ENCODE measurements at places on chromosomes 3 and 15.

- peak; percentile 79 for DNase-seq
Observed at GRCh38 chr15:74958908-74959585, 2.5 kb upstream of the RPP25 start.

- DNase-seq: no peak
Observed at GRCh38 chr15:64600794-64601193, 140.4 kb downstream of the ZNF609 start.

- DNase-seq: no peak
Observed at GRCh38 chr3:5005367-5005766, 26.1 kb downstream of the BHLHE40 start.

- peak; percentile 34 for DNase-seq
Observed at GRCh38 chr15:45276831-45277230, 24.8 kb downstream of the SLC28A2 start.

- no peak for DNase-seq
Observed at GRCh38 chr3:184308744-184309143, 5.7 kb upstream of the EIF4G1 start.

- peak; percentile 36 for DNase-seq
Observed at GRCh38 chr15:47409600-47409999, 307.7 kb upstream of the SEMA6D start.

GRCh38 chr3:111292117-111292516 is 220.5 kb downstream of the NECTIN3 start:
- no peak for DNase-seq

DNA sequence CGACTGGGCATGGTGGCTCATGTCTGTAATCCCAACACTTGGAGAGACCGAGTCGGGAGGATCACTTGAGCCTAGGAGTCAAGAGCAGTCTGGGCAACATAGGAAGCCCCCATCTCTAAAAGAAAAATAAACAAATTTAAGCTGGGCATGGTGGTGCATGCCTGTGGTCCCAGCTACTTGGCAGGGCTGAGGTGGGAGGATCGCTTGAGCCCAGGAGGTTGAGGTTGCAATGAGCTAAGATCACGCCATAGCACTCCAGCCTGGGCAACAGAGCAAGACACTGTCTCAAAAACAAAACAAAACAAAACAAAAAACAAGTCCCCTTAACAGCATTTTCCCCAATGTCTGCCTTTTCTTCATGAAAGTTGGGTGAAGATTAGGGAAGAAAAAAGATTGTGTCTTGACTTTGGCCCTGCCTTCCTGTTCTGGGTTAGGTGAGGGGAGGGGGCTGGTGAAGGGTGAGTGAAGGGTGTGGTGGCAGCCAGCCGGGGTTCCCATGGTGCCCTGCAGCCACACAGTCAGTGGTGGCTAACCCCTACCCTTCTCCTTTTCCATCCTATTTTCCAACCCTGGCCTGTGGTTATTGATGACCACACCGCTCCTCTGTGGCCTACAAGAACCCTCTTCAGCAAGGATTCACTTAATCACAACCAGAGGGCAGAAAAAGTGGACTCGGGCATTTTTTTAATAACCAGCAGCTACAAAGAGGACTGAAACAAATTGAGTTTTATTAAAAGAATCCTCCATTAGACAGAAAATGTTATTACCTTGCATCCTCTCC is 28.4 kb upstream of the SMAD3 start:
- DNase-seq: no peak

GRCh38 chr15:47496343-47497185 is 220.7 kb upstream of the SEMA6D start:
- DNase-seq: no peak

- DNase-seq: no peak
Observed at GRCh38 chr15:86021281-86022264, 58.1 kb upstream of the AGBL1 start.

DNA sequence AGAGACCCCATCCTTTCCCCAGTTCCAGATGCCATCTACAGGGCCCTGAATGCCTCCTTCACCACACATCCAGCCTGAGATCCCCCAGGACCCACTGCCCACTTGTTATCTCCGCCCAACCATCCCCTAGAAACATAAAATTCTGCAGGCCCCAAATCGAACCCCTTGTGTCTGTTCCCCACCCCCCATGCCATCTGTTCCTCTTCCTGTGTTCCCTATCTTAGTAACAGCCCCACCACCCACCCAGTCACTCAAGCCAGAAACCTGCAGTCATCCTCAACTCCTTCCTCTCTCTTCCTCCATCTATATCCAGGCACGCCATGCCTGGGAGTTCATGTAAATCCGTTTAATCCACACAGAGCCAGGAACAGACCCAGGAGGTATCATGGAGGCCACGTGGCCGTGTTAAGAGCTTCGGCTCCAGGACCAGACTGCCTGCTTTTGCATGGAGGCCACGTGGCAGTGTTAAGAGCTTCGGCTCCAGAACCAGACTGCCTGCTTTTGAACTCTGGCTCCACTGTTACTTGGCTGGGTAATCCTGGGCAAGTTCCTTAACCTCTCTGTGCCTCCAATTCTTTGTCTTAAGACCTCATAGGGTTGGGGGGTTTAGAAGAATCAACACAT is 4.8 kb downstream of the CSRNP1 start:
- peak; percentile 68 for DNase-seq

DNA sequence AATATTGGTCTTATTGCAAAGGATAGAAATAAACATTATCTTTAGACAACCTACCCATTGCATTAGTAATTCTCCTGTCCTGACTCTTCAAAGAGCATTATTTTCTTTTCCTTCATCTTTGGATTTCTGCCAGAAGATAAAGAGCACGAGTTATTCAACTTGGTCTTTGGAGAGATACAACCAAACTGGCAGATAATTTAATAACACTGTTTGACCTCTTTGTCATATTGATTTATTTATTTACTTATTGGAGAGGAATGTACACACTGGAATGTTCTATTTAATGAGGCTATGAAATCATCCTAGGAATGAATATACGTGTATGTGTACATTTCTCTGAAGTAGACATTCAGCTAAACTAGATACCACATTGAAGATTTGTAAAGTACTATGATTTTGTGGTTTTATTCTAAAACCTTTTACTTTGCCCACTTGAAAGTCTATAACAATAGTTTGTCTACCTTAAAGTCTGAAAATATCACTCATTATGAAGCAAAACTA is 462.1 kb downstream of the C3orf38 start:
- no peak for DNase-seq

DNA sequence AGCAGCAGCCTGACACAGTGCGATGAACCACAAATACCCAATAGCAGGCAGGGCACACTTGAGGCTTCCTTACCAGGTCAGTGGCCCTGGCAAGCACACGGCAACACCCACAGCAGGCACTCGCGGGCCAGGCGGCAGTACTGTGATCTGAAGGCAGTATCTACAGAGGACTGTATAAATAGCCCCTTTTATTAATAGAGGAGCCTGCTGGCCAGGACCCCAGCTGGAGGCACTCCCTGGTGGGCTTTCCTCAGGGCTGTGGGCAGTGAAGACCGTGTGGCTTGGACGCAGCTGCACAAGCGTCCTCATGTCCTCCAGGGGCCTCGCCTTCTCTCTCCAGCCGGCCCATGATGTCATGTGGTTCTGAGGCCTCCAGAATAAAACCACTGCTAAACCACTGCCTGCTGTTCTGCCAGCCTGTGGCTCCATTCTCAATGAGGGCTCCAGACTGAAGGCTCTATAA is 44.1 kb downstream of the LRIG1 start:
- DNase-seq: no peak

- peak; percentile 30 for DNase-seq
Observed at GRCh38 chr3:10142707-10143560, 1.4 kb downstream of the VHL start.

DNA sequence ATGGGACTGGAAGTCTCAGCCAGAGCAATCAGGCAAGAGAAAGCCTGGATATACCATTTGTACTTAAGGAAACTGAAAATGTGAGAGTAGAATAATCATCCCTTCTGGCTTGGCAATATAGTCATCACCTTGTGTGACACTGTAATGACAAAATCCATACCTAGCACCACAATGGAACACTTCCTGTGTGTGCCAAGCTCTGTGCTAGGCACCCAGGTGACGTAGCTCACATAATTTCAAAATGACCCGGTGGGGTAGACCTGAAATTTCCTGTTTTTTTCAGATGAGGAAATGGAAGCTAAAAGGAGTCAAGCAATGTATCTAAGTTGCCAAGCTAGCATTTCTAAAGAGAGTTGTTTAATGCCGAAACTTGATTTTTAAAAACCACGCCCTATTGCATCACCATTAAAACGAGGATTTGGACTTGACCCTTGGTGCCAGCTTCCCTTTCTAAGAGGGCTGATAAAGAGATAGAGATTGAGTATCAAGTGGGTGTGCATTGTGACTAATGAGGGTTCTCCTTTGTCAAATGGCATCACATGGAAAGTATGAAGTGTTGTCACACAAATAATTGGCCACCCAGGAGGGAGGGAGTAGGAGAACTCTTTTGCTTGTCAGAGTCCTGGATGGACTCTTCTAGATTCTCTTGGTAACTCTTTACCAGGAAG is 141.3 kb upstream of the PDZRN3 start:
- no peak for DNase-seq

GRCh38 chr15:69074001-69074842 is 59.7 kb downstream of the NOX5 start:
- peak; percentile 85 for DNase-seq

- DNase-seq: no peak
Observed at GRCh38 chr15:39110336-39110735, 470.5 kb upstream of the THBS1 start.

GRCh38 chr3:51384055-51384725 is 901 bp upstream of the MANF start:
- peak; percentile 31 for DNase-seq

DNA sequence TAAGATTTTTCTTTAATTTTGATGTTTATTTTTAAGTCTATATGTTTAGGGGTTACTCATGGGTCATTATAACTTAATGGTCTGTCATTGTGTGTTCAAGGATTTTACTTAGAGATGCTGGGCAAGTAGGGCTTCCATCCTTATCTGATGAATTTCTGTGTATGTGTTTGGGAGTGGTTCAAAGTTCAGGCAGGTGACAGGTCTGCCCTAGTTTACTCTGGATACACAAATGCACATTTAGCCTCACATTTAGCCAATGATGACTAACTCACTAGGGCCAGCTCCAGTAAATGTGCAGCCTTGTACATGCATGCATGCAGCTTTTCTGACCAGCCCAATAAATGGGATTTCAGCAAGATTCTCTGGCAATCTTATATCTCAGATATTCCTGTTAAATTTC is 554.1 kb downstream of the SI start:
- DNase-seq: no peak

DNA sequence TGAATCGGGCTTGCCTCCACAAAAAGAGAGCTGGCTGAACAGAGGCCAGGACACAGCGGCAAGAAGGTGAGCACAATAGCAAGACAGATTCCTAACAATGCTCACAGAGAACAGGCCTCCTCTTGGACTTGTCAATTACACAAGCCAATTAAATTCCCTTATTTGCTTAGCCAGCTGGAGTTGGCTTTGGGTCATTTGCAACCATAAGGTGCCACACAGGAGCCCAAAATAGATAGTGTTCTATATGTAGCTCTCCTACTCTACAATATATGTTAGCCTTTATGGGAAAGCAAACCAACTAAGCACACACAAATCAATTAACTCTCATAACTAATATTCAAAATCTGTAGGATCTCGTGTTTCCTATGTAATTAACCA is 335.6 kb downstream of the FOXP1 start:
- no peak for DNase-seq

DNA sequence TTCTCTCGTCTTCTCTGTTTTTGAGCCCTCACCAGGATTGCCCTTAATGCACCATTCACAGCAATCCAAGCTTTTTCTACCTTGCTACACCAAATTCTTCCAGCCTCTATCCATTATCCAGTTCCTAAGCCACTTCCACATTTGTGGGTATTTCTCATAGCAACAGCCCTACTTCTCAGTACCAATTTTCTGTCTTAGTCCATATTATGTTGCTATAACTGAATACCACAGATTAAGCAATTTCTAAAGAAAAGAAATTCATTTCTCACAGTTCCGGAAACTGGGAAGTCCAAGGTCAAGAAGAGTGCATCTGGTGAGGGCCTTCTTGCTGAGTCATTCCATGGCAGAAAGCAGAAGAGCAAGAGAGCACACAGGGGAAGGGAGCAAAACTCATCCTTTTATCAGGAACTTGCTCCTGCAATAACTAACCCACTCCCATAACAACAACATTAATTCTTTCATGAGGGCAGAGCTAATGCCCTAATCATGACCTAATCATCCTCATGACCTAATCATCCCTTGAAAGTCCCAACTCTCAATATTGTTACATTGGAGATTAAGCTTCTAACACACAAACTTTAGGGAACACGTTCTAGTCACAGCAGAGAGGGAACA is 9.7 kb upstream of the EIF1B start:
- no peak for DNase-seq

DNA sequence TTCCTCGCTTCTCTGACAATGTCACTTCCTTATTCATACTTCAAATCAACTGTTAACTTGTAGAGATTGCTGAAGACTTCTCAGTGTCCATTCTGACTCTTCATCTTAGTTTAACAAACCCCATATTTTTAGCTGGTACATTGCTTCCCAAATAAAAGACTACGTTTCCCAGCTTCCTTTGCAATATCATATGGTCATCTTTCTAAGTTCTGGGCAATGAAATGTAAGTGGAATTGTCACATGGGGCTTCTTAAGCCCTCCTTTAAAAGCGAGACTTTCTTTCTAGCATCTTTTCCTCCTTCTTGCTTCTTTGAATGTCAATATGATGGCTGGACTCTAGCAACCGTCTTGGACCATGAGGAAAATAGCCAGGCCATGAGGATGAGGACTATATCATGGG is 239.0 kb downstream of the ZNF621 start:
- no peak for DNase-seq

DNA sequence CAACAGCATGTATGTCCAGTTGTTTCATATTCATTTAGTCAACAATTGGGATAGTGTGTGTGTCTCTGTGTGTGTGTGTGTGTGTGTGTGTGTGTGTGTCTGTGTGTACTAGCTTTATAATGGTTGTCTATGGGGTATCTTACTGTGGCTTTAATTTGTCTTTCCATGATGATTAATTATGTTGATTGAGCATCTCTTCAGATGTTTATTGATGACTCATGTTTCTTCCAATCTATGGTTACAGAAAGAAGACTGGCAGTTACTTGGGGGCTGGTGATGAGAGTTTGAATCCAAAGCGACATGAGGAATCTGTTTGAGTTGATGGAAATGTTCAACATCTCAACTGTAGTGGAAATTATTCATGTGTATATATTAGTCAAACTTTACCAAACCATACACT is 440.1 kb downstream of the ZNF385D start:
- no peak for DNase-seq

DNA sequence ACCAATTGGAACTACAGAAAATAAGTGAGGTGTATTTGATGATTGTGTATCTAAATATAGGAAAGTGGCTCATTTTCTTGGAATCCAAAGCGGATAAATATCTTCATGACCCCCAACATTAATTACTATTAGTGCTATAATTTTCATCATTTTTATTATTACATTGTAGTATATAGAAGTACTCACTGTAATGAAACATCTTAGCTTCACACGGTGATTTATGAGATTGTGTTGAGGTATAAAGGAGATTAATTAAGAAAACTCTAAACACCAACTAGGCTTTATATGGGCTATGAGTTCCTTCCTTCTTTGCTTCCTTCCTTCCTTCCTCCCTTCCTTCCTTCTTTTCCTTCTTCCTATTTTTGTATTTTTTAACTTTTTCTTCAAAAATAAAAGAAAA is 52.2 kb downstream of the EPHA3 start:
- DNase-seq: no peak

All from mesendoderm (in vitro differentiated cells).